Fibroblast of skin of abdomen (primary cell): ENCODE measurements at places on chromosomes 16 and 17.

GRCh38 chr17:40309031-40309948 is at the start of gene RARA:
Gene RARA (plus strand): TSS chr17:40309180. CDS start chr17:40331219, 22,039 bp downstream.
- DNase-seq = no peak

- no peak for DNase-seq
These were observed 103.3 kb downstream of the TMEM114 start for GRCh38 chr16:8486985-8487384.

DNA sequence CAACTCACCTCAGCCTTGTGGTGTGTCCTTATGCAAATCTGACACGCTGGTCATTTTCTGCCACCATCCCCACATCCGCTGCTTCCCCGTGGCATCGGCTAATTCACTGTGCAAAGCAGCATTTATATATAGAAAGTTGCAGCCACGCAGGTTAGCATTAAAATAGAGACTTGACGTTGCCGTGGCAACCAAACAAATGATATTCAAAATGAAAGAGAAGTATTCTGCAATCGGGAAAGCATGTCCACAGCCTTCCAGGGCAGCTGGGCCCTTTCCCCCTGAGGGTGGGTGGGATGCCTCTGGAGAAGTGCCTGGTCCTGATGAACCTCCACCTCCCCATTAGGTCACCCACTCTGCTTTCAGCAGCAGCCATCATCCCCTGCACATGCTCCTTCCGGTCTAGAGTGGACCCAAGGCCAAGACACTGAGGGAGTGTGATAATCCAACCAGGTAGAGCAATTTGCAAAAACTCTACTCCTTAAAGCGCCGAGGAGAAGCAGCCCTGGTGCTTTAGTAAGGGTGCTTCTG is 138.7 kb downstream of the GAS7 start:
- peak; percentile 29 for DNase-seq

DNA sequence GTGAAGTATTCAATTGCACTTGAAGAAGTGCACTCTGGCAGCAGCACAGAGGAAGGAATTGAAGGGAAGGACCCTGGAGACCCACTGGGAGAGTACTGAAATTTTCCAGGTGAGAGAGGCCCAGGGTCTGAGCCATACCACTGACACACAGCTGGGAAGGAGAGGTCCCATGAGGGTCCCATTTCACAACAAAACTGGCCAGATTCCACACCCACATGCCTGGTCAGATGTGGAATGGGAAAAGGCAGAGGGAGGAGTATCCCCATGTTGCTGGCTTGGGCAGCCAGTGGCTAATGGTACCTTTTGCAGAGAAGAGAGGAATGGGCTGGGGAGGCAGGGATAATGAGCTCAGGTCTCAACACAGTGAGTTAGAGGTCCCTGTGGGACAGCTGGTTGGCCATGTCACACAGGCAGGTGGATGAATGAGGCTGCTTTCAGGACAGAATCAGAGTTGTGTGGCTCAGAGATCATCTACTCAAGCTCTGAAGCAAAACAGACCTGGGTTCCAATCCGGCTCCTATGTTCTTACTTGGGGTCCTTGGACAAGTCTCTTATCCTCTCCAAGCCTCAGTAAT is 26.2 kb upstream of the NGFR start:
- DNase-seq = no peak

DNA sequence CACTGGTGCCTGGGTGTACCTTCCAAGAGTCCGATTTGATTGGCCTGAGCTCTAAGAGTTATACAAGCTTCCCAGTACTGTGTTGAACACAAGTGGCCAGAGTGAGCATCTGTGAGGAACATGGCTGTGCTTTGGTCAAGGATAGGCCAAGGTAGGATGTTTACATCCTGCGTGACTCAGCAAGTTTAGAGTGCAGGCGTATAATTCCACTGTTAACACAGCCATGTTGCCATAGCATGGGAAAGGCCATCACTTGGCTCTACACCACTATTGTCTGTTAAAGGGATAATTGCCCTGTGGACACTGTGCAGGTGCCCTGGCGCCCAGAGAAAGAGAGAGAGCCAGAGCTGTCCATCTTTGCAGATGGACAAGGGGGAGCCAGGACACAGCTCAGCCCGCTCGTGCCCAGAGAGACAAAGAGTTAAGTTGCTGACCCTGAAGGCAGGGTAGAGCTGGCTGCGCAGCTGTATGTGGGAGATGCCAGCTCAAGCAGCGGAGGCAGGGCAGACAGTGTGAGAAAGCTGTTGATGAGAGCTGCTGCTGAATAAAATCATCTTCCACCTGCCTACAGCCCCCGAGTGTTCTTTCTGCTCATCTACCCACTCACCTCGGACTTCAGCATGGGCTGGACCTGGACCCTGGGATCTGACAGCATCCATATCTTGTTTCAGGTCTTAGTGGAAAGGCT is 11.7 kb downstream of the CFAP52 start:
- no peak for DNase-seq

DNA sequence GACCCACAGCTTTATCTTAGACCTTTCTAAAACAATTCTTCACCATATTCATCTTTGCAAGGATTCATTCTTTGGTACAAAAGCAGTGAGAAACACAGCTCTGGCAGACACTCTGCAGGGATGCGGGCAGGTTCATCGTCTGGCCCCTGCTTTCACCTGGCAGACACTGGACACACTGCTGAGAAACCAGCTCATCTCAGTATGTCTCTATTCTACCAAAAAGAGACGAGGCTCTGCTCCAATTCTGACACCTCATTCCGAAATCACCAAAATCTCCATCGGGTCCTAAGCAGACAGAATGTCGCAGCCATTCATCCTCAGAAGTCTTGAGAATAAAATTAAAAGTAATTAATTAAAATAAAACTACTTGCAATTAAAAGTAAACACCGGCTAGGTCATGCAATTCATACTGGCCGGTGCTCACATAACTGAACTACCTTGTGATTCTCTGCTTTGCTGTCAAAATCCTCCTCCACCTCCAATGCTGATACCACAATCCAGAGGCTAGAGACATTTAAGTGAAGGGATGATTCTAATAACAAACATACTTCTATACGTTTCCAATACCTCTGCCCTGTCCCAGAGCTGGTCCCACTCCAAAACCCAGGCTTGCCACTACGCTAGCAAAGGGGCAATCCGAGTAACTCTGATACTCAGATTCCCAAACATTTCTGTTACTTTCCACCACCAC is 1.3 kb downstream of the RNF157 start:
- no peak for DNase-seq

DNA sequence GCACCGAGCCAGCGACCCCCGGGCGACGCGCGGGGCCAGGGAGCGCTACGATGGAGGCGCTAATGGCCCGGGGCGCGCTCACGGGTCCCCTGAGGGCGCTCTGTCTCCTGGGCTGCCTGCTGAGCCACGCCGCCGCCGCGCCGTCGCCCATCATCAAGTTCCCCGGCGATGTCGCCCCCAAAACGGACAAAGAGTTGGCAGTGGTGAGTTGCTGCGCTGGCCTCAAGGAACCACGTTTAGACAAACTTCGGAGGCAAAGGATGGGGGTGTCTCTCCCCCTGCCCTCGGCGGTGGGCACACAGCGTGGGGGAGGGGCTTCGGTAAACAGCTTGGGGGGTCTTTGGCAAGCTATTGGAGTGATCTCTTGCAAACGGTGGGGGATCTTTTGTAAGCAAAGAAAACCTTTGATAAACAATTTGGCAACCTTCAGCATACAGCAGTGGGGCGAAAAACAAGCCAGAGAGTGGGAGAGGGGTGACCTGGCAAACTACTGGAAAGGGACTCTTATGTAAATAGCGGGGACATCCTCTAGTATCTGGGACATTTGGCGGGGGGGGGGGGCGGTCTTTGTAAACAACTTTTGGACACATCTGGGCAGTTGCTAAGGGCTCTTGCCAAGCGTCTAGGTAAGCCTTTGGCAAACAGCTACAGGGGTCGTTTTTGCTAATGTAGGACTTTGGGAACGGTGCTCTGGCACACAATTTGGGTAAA is 587 bp downstream of the MMP2 start:
- DNase-seq = no peak

GRCh38 chr17:34601416-34601815 is 22.0 kb downstream of the TMEM132E start:
- DNase-seq = no peak

GRCh38 chr16:89519881-89520280 is 11.7 kb downstream of the SPG7 start:
- DNase-seq = no peak

DNA sequence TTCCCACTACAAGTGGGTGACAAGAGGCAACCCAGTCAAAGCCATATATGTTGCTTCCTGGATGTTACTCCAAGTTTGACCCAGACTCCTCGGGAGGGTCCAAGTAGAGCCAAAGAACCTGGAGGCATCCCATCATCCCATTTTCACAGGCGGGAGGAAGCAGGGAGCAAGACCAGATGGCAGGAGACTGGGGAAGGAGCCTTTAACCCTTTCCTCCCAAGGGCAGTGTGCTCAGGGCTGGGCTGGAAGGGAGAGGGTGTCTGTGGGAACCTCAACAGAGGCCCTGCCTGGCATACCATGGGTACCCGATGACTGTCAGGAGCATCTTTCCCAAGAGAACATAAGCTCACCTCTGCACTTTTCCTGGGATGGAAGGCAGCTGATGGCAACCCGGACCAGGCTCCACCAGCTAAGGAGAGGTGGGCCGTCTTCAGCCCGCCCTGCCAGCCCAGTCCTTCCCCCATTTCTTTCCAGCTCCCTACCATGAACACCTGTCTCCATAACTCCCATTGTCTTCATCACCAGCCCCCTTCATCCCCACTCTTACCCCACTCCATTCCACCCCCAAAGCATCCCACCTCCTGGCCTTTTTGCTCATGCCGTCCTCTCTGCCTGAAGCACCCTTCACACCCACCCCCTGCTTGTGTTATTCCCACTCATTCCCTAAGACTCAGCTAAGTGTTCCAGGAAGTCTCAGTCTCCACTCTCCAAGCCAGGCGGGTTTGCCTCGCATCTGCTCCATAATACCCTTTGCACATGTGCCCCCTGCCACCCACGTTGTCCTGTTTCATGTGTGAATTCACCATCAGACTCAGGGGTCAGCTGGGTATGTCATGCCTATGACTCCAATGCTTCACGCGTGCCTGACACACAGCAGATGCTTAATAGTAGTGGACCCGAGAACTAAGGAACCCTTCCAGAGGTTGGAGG is 5.9 kb upstream of the SLC16A5 start:
- no peak for DNase-seq

DNA sequence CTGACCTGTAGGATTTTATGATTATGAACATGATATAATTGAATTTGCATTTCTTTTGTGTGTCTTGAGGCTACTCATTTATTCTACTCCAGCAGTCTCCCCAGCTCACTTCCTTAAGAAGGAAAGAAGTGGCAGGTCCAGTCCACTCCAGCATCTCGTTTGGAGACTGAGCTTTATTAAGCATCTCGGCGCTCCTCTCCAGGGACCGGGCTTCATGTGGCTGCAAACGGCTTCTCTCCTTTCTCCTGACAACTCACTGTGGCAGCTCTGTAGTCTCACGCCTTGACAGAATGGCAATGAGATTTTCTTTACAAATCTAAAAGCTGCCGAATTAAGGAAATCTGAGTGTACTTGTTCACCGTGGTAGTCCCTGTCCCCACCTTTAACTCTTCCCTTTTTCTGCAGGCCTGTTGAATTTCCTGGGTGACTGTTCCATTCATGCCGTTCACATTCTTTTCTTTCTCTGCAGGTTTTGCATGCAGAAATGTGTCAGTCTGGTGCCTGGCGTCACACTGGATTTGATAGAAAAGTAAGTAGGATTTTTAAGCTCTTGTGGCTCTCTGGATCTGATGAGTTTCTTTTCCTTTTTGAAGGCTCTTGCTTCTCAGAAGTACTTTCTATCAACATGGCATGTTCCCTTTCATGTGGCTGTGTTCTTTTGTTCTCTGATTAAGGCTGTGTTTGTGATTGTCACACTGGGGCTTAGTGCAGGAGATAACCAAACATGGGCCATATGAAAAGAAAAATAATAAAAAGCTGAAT is 200.5 kb upstream of the CHMP6 start:
- DNase-seq = no peak

DNA sequence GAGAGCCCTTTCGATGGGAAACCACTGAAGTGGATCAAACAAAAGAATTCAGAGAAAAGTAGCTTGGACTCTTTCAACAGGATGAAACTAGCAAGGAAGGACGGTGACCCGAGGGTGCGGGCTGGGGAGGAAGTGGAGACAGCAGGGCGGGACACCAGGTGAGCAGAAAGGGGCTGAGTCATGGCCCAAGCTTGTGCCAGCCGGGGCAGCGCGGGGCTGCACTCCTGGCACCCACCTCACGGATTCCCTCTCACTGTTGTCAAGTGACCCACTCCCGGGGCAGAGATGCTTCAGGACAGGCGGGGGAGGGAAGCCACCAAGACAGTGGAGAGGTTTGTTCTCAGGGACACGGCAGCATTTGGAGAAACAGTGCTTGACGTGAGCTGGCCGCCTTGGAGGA is 10.7 kb upstream of the RNF222 start:
- no peak for DNase-seq

DNA sequence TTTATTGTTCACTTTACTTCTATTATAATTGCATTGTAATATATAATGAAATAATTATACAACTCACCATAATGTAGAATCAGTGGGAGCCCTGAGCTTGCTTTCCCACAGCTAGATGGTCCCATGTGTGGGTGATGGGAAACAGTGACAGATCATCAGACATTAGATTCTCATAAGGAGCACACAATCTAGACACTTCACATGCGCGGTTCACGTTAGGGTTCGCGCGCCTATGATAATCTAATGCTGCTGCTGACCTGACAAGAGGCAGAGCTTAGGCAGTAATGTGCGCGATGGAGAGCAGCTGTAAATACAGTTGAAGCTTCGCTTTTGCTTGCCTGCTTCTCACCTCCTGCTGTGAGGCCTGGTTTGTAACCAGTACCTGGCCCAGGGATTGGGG is 40.2 kb downstream of the BCAS3 start:
- DNase-seq = no peak

DNA sequence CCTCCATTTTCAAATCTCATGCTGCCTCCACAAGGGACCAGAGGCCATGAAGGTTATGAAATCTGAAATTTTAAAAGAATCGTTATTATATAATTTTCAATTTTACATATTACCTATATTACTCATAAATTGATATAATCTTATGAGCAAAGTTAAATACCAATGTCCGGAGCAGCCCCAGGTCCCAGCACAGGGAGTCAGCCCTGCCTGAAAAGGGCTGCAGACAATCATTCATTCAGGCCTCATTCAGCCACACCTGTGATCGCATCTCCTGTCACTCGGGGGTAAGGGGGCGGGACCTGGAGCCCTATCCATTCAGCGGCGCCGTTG is 172.5 kb downstream of the AHSP start:
- DNase-seq = no peak

GRCh38 chr17:28911411-28912045 is 8.6 kb upstream of the DHRS13 start:
- DNase-seq = no peak

GRCh38 chr17:56973520-56973919 is 4.4 kb upstream of the SCPEP1 start:
- DNase-seq = peak; percentile 10
